Myocyte (in vitro differentiated cells): ENCODE measurements at places on chromosomes 2 and 18.

- no peak for DNase-seq
Measured at GRCh38 chr2:229350883-229351282, 79.8 kb upstream of the PID1 start.

GRCh38 chr2:200637901-200638300 is 52.1 kb downstream of the AOX1 start:
- DNase-seq: no peak

DNA sequence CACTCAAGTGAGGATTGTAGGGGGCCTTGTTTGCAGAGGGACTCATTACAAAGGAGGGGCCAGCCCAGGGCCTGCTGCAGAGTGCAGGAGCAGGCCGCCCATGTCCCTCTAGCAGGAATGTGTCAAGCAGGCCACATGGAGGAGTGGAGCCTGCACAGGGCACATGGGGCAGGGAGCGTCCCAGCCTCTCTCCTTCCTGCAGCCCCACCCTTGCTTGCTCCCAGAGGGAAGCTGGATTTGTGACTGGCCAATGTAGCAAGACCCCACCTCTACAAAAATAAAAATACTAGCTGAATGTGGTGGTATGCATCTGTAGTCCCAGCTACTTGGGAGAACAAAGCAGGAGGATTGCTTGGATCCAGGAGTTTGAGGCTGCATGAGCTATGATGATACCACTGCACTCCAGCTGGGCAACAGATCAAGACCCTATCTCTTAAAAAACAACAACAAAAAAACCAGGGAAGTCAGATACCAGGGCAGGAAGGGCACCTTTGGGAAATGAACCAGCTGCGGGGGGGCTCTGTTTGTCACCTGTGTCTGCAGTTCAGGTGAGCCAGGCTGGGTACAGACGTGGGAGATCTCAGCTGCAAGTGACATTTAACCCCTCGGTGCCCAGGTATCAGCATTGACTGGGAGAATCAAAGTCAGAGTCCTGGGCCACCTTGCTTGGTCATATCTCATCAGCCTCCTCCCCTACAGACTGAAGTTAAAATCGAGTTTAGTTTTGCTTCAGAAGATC is 27.7 kb downstream of the IMPA2 start:
- DNase-seq: no peak

- no peak for DNase-seq
Measured at GRCh38 chr2:33126958-33127357, 180.2 kb downstream of the LTBP1 start.
